ENCODE measurements at places on chromosomes 3 and 15.
A peak's percentile ranks its signal among the peaks of the same experiment; 100 is the strongest.

DNA sequence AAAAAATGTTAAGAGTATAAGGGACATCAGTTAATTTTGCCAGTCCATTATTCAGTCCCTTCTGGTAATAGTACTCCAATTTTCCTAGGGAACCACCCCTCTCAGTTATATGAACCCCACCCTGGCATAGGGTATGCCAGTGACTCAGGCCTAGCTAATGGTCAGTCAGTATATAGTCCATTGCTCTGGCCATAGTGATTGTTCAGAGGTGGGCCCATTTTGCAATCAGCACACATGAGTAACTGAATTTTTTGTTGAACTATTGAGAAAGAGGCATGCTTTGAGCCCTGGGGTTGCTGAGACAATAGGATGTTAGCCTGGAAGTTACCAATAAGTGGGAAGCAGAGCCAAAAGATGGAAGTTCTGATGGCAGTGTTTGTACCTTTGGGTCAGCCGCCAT lies 4.1 kb downstream of the LRCH3 start:
- DNase-seq = no peak

- DNase-seq = no peak
These were observed 123.2 kb upstream of the UBE2E2 start for GRCh38 chr3:23079976-23080375.

DNA sequence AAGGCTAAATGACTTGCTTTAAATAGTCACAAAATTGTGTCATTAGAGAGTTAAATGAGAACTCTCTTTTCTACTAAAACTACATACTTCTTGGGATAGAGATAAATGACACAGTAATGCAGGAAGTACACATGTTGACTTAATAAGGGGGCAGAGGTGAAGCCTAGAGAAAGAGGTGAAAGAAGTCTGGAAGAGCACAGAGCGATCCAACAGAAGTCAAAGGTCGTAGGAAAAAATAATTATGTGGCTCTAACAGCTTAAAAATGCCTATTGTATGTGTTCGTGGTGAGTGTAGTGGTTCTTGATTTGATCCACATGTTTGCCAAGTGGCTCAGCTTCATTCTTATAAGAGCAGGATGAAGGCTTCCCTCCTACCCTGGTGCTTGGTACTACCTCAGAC lies 61.7 kb downstream of the TMEM212 start:
- DNase-seq = no peak

DNA sequence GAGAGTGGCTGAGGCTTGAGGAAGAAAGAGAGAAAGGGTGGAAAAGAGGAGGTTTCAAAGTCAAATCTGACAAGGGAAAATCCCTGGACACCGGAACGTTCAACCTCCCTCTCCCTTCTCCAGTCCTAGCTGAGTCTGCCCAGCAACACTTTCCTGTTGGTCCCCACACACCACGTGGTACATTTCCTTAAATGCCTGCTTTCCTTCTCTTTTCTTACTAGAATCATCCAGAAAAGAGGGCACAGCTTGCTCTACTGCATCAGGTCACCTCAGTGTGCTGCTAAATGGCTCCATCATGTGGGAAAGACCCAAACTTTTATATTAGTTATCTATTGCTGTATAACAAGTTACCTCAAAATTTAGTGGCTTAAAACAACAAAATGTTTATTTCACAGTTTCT lies 181.2 kb downstream of the NECTIN3 start:
- no peak for DNase-seq

- no peak for DNase-seq
These were observed 1026.2 kb downstream of the NAALADL2 start for GRCh38 chr3:175885231-175885766.

- DNase-seq = no peak
These were observed 66.3 kb upstream of the HES1 start for GRCh38 chr3:194069421-194070219.

DNA sequence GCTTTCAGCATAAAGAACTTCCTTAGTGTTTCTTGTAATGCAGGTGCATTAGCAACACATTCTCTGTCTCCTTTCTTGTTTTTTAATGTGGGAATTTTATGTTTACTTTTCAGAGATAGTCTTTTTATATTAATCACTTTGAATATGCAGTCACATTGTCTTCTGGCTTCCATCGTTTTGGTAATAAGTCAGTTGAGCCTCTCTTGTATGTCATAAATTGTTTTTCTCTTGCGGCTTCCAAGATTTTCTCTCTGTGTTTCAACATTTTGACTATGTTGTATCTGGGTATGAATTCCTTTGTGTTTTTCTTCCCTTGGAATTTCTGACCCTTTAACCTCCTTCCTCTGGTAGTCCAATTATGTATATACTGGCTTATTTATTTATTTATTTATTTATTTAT lies 25.3 kb downstream of the GABRG3 start:
- no peak for DNase-seq

DNA sequence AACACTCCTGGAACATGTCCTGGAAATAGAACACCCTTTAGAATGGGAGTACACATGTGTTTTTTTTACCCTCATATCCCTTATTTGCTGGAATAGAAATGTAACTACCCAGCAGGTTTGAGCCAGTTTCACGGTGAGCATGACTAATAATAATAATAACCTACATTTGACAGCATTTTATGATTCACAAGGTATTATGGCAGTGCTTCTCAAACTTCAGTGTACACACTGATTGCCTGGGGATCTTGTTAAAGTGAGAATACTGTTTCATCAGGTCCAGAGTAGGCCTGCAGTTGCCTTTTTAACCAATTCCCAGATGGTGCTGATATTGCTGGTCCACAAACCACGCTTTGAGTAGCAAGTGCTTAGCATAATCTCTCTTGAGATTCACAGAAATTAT lies 63.9 kb downstream of the NFKBIZ start:
- no peak for DNase-seq

- DNase-seq = no peak
These were observed 30.3 kb downstream of the SYNM start for GRCh38 chr15:99135194-99135593.

DNA sequence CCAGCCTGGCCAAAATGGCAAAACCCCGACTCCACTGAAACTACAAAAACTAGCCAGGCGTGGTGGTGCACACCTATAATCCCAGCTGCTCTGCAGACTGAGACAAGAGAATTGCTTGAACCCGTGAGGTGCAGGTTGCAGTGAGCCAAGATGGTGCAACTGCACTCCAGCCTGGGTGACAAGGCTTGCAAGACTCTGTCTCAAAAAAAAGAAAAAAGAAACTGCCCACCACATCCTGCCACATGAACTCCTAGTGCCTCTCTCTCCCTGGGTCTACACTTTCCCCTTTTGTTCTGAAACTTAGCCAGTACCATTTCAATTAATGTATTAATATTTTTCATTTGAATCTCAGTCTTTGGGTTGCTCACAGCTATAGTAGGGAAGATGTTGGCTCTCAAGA lies 192.2 kb upstream of the MME start:
- no peak for DNase-seq

- no peak for DNase-seq
These were observed 603.0 kb upstream of the ROBO2 start for GRCh38 chr3:76436894-76437293.

- DNase-seq = no peak
These were observed 62.7 kb upstream of the FAM98B start for GRCh38 chr15:38391191-38391590.

- no peak for DNase-seq
These were observed 344.0 kb upstream of the RARB start for GRCh38 chr3:25084016-25084415.

GRCh38 chr3:160154033-160154432 lies 71.2 kb upstream of the C3orf80 start:
- no peak for DNase-seq

- DNase-seq = no peak
These were observed 727.0 kb downstream of the NR2F2 start for GRCh38 chr15:97057503-97057902.

DNA sequence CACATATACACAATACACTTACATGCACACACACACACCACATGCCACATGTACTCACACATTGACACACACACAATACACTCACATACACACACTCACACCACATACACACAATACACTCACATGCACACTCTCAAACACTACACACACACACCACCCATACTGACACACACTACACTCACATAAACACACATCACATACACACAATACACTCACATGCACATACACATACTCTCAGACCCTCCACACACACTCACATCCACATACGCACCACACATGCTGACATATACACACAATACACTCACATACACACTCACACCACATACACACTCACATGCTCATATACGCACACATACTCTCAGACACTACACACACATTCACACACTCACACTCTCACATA lies 28.3 kb upstream of the KIF23 start:
- DNase-seq = no peak

- no peak for DNase-seq
These were observed 143.8 kb upstream of the LMCD1 start for GRCh38 chr3:8357859-8358258.

DNA sequence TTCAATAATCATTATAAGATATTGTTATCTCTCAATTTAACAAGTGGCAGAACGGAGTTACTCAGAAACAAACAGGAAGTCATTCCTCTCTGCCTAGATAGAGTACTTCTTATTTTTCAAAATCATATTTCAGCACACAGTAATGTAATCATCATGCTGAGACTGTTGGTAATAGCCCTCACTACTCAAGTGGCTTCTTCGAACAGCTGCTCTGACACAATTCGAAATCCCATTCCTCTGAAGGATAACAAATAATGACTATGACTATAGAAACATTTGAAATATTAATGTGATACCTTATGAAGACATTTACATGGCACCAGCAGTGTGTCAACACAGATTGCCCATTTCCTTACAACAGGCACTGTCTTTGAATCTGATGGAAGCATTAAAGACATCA lies 1249.8 kb downstream of the NSUN3 start:
- no peak for DNase-seq

GRCh38 chr15:101355678-101356464 lies 60.8 kb upstream of the SNRPA1 start:
- DNase-seq = no peak

GRCh38 chr3:34323517-34323916 lies 525.1 kb downstream of the PDCD6IP start:
- DNase-seq = no peak

DNA sequence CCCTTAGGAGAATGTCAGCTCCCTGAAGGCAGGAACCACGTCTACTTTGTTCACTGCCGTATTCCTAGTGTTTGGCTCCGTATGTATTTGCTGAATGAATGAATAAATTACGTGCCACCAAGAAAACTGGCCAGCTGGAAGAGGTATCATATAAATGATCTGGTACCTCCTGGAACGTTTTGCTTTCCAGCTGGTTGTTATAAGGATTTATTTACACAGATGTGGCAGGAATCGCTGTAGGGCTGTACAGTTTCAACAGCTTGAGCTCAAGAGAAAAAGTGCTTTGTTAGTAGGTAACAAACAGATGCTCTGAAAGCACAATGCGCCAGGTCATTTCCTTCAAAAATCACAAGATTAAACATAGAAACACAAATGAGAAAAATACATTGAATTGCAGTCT lies 108.8 kb upstream of the ATP2B2 start:
- DNase-seq = no peak

DNA sequence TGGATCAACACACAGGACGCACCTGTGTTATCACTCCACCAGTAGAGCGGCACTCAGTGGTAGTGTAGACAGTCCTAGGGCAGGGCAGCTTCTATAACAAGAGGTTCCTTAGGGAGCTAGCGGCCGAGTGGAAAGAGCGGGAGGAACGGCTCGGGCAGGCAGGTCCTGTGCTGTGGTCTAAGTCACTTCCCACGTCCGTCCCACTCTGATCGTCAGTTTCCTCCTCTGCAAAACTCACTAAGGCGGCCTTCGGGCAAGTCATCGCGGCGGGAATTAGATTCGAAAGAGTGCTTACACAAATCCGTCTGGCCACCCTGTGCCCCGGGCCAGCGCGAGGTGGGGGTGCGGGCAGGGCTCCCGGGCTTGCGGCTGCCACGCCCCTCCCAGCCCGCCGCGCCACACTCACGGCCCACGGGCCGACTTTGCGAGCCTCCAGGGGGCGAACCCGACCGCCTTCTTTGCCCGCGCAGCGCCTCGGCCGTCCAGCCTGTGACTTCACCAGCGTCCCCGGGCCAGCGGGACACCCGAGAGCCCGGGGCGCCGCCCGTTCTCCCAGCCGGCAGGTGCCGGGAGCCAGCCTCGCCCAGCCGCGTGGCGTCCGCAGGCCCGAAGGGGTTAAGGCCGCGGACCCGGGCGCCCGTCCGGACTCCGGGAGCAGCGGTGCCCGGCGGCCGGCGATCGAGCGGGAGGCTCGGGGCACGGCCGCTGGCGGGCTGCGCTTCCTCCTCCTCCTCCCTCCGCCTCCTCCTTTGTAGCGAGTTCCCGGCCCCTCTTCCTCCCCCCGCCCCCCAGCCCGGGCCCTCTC lies 416 bp upstream of the CORO2B start:
- DNase-seq = peak; percentile 58

- no peak for DNase-seq
These were observed 110.7 kb upstream of the TMCO5A start for GRCh38 chr15:37823601-37824275.

DNA sequence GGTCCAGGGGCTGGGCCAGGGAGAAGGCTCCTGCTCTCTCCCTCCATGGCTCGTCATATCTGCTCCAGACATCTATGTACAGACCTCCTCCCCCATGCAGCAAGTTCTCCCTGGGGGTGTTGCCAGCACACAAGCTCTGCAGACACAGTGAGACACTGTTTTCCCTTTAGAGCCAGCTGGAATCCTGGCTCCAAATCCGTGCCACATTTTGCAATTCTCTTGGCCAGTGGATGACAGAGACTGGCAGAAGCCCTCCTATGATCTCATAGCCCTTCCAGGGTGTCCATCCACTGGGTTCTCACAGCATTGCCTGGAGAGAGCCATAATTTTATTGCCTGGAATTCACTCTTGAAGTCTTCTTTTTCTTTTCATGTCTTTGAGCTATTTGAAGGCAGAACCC lies 203.9 kb downstream of the TLE3 start:
- no peak for DNase-seq

DNA sequence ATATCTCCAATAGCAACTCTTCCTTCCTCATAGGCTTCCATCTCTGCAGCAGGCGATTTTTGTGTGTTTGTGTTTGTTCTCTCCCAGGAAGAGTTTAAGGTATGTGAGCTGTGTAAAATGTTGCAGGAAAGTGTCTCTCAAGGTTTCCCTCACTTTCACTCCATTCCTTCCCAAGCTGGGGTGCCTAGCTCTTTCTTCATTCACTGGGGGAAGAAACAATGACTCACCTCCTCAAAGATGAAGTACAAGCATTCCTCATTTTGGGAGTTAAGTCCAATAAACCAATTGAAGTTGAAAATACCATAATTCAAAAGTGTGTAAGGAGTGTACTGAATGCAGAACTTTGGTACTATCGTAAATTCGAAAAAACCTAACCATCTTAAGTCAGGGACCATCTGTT lies 422.7 kb upstream of the CFAP20DC start:
- DNase-seq = no peak

- DNase-seq = no peak
These were observed 253.0 kb downstream of the FOXP1 start for GRCh38 chr3:71330505-71330904.

DNA sequence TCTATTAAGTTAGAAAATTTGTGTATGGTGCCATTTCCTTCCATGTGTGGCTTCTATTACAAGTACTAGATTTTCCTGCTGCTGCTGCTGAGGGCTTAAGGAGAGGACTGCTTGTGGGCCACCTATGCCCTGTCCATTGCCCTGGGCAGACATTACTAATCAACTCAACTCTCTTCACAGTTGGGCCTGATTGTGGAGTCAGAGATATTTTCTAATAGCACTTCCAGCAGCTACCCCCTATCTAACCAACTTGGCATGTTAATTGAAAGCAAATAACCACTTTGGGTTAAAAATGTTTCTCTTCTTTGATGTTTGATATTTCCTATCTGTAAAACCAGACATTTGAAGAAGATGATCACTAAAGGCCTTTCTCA lies 242.0 kb downstream of the EDEM1 start:
- no peak for DNase-seq

GRCh38 chr3:6733699-6734394 lies 127.1 kb upstream of the GRM7 start:
- DNase-seq = no peak

Data from stimulated activated naive CD8-positive, alpha-beta T cell treated with anti-CD3 and anti-CD28 coated beads, Interleukin-15, Interleukin-2, amounts not matched to agents 100 U/mL and 50 U/mL, for 24 hours (primary cell).